ENCODE measurements at places on chromosomes 16 and 17.

- DNase-seq, result no peak
Measured at GRCh38 chr17:50619489-50619888, 15.2 kb upstream of the ABCC3 start.

GRCh38 chr17:43634591-43635125, 27.1 kb downstream of the MEOX1 start:
- DNase-seq, result no peak

DNA sequence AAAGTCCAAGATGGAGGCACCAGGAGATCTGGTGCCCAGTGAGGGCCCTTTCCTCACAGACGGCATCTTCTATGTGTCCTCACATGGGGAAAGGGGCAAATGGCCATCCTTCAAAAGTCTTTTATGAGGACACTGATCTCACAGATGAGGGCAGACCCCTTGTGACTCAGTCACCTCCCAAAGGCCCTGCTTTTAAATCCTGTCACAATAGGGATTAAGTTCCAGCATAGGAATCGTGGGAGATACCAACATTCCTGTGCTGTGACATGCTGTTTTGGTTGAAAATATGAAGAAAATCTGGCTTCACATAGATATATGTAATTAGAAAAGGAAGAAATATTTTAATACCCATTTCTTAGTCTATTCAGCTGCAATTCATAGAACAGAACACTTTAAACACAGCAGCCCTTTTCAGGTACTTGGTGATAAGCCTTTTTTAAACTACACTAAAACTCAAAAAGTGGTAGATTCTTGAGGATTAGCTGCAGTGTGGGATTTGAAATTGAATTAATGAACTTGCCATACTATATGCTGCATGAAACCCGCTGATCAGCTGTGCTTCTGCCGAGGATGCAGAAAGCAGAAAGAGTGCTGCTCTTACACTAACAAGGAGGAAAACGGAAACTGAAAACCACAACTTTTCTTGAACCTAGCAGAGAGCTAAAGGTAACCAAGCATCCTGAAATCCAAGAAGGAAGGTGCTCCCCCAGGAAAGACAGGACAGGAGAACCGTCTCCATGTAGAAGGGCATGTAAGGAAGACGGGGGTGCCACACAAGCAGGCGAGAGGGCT, 32.7 kb downstream of the VPS53 start:
- DNase-seq, result no peak

- no peak for DNase-seq
Measured at GRCh38 chr16:1065469-1066128, 6.9 kb upstream of the SSTR5 start.

DNA sequence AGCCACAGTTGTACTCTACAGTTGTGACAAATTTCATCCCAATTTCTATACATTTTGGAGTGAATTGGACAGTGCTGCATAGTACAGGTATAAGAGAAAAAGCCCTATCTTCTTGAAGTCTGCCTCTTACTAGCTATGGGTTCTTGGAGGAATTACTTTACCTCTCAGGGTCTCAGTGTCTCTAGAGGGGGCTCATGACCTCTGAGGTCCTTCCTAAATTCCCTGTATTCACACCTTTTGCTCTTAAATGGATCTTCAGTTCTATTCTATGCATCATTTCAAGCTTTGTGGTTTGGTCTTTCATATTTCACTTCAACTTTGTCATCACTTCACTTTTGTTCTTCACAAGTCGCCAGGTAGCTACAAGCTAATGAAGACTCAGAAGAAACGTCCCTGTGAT, 71.2 kb upstream of the ERCC4 start:
- DNase-seq, result no peak

DNA sequence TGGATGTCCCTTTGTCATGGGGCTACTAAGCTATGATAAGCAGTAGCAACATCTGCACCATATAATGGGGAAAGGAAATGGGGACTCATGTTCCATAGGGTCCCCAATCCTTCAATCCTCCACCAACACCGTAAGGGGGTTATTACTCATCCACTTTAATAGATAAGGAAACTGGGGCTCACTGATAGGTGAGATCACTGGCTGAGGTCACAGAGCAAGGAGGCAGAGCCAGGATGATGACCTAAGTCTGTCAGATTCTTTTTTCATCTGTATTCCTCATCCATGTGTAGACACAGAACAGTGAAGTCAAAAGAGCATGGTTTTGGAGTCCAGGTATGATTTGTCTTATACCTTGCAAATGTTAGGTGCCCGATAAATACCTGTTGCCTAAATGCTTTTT, 10.5 kb upstream of the ADAMTS18 start:
- DNase-seq, result no peak
